GM13977 (cell line): ENCODE measurements at places on chromosomes 6 and 20.

GRCh38 chr6:63496361-63496804 is 75.9 kb upstream of the LOC128125822 start:
- no peak for DNase-seq

DNA sequence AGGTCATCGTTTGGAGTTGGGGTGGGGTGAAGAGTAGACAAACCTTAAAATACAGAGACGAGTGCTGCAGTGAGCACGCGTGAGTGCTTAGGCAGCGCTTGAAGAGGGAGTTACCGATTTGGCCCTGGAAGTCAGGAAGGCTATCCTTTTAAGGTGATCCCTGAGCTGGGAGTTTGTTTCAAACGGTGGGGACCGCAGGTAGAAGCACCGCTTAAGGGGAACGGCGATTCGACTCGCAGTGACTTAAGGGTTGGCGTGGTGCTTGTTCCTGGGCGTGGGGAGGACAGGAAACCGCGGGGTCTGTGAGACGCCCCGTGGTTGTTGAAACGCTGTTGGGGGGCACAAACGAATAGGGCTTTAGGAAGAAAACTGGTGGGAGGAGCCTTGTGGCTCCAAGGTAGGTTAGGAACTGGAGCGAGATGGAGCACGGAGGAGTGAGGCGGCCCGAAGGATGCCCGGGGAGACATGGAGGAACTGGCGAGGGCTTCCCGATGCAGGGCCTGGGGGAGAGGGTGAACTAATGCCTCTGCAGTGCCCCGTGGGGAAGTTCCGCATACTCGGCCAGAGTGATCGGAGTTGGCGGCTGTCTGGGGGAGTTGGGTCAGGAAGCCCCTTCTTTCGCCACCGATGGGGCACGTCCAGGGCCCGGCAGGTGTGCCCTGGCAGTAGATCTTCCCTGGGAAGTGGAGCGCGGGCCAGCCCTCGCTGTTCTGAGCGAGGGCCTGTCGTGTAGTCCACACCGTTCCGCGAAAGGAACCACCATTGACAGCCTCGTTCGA is 1.3 kb upstream of the CDYL start:
- no peak for DNase-seq

- DNase-seq, result no peak
Measured at GRCh38 chr6:35197196-35197595, 16.6 kb upstream of the SCUBE3 start.

DNA sequence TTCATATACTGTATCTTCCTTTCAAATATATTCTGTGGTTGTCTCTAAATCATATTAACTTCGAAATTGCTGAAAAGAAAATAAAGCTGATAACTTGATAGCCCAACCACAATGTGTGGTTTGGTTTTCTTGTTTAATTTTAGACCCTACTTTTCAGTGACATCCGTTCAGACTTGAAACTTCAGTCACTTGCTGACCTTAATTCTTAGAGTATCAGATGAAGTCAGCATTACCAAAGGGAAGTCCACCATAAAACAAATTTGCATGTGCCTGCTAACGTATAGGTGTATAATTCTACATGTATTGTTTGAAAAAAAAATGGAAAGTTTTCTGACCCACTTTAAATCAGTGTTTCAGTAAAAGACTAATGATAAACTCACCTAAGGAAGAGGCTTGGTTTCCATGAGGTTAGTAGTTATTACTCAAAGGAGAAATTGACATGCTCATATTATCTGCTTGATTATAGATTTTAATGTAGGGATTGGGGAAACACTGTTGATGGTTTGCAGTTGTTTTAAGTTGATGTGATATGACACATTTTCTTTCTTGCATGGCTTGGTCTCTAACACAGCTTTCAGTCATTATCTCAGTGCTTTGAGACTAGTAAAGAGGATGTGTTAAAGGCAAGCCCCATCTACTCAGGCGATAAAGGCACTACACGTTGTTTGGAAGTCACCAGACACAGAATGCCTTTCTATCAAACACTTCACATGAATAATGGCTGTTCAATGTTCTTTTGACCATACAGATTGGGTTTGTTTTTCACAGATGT is 5.2 kb upstream of the IL17A start:
- no peak for DNase-seq
